ENCODE measurements at places on chromosomes 2 and 18.

GRCh38 chr2:240372101-240372500 is 63.4 kb upstream of the GPC1 start:
- DNase-seq: no peak

DNA sequence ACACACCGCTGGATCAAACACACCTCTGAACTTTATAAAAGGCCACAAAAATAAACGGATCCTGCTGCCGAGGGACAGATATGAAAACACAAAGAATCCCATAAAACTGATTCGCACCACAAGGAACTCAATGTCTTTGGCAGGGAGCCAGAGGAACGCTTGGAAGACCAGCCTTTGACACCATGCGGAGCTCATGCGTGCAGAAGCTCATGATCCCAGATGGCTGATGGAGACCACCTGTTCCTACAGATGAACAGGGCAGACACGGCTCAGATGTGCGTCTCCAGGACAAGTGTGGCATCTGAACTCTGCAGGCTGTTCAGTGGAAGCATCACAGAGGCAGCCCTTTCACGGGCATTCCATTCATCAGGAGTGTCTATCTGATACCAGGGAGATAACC is 24.9 kb downstream of the COPS9 start:
- no peak for DNase-seq

GRCh38 chr2:152454960-152455359 is 120.0 kb downstream of the FMNL2 start:
- no peak for DNase-seq

- no peak for DNase-seq
These were observed 1.2 kb upstream of the HES6 start for GRCh38 chr2:238240757-238241711.

- DNase-seq: no peak
These were observed 124.2 kb upstream of the MSH6 start for GRCh38 chr2:47658646-47659320.

Measured in activated CD8-positive, alpha-beta memory T cell treated with anti-CD3 and anti-CD28 coated beads, Interleukin-2, amount 50 U/mL, for 4 hours (primary cell).